ENCODE measurements at places on chromosomes 16 and 17.

GRCh38 chr17:48611681-48612455 is 1.1 kb upstream of the HOXB7 start:
- peak; percentile 73 for DNase-seq

DNA sequence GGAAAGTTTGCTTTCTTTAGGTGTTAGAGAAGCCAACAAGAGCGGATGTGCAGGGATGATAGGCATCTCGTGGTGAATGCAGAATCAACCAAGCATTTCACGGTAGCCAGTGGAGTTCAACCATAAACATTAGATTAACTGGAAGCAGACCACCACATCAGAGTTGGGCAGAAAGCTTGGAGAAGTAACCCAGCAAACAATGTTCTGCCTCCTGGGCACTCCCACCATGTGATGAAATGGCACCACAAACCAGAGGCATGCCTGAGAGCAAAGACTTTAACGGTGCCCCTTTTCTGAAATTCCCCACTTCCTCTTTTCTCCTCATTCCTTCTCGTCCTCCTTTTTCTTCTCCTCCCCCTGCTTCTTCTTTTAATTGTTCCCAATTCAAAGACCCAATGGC is 193.5 kb upstream of the ANKFN1 start:
- DNase-seq = no peak

- peak; percentile 68 for DNase-seq
Observed at GRCh38 chr17:82737967-82738877, 2.8 kb downstream of the FN3K start.

DNA sequence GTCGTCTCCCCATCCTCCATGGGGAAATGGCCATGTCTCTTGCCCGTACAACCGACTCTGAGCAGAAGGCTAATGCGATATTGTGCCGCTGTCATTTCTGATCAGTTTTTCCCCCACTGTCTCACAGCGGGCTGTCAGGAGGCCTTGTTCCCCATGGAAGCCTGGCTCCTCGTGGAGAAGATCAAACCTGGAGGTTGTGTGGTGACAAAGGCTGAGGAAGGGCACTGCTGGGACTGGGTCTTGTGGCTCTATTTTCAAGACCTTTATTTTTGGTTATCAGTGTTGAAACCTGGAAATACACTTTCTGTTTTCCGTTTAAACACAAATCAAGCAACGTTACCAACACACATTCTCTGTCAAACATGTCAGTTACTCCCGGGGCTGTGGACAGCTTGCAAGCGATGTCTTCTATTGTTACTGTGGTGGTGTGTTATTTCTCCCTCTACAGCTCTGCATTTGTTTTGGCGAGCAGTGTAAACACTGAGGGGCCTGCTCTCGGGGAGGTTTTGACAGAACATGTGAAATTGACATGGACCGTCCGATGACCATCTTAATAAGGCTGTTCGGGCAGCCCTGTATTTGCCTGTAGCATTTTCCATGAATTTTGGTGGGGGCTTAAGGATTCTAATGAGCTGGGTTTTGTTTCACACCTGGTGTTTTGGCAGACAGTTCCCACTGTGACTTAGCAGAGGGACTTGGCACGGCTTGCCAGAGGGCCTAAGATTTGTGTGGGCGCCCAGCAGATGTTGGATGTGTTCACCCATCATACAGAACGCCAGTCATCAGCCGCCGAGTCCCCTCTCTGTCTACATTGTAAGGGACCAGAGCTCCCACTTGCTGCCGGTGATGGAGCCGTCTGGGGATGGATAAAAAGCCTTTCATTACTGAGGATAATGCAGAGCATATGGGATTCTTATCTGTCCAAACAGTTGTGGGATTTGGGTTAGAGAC is 12.5 kb downstream of the RBFOX1 start:
- DNase-seq = no peak

DNA sequence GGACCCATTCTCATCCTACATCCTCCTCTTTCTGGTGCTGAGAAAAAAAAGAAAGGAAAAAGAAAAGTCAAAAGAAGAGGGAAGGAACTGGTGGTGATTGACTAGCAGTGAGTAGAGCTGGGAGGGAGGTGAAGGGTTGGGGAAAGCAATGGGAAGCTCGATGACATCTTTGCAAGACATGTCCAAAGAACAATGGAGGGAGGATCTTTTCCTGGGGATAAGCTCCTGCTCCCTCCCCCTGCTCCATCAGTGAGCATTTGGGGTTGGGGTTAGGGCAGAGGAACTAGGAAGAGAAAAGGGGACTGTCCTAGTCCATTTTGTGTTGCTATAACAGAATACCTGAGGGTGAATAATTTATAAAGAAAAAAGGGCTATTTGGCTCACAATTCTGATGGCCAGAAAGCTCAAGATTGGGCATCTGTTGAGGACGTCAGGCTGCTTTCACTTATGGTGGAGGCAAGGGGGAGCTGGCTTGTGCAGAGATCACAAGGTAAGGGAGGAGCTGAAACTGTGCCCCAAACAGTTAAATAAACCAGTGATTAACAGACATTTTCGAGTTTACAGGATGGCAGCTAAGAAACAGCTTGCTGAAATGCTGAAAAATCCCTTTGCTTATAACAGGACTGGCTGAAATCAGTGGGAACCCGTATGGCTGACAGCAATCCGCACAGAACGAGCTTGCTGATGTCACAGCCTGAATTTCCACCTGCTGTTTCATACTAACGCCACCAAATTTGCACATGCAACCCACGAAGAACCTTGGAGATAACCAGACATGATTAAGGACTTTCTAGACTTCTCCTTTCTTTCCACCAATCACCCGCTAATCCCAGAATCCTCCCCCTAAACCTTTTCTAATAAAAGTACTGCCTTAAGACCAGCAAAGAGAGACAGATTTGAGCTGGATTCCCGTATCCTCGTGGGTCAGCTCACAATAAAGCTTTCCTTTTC is 1.6 kb upstream of the ODF4 start:
- no peak for DNase-seq

- DNase-seq = no peak
Observed at GRCh38 chr16:31052114-31052513, 18.8 kb downstream of the STX4 start.

DNA sequence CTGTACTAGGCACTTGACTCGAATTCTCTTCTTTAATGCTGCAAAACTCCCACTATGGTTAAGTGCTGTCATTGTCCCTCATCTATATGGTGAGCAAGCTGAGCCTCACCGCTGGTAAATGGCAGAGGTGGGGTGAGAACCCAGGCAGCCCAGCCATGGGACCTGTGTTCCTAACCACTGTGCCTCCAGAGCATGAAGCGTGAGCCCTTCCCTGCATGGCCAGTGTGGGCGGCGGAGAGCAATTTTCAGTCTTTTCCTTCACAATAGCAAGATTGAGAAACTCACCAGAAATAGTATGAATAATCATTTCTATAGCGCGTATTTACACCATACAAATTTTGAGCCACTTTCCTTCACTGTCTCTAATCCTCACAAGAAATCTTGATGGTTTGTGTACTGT is 9.2 kb downstream of the BFAR start:
- no peak for DNase-seq

GRCh38 chr16:72721981-72722380 is 325.9 kb downstream of the ZFHX3 start:
- DNase-seq = no peak

DNA sequence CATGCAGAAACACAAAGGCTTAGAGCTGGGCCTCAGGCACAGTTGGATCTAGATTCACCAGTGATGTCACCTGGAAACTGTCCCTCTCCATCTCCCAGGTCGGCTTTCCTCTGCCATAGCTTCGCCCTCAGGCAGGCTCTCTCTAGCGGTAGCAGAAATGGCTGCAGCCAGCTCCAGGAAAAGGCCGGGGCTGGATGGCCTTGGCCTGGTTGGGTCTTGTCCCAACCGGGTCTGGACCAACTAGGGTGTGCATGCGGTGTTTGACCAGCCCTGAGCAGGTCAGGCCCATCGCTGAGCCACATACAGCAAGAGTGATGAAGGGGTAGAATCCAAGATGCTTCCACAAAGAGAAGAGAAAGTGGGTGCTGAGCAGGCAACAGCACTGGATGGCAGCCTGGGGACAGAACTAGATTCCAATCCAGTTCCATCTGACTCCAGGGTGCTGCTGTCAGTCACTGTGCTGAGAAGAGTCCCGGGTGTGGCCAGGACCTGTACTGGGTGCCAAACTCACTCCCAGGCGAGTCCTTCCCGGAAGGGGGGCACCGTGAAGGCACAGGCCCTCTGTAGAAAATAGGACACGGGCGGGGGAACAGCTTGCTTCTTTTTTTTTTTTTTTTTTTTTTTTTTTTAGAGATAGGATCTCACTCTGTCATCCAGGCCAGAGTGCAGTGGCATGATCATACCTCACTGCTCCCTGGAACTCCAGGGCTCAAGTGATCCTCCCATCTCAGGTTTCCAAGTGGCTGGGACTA is 51.8 kb downstream of the SOCS3 start:
- DNase-seq = no peak

DNA sequence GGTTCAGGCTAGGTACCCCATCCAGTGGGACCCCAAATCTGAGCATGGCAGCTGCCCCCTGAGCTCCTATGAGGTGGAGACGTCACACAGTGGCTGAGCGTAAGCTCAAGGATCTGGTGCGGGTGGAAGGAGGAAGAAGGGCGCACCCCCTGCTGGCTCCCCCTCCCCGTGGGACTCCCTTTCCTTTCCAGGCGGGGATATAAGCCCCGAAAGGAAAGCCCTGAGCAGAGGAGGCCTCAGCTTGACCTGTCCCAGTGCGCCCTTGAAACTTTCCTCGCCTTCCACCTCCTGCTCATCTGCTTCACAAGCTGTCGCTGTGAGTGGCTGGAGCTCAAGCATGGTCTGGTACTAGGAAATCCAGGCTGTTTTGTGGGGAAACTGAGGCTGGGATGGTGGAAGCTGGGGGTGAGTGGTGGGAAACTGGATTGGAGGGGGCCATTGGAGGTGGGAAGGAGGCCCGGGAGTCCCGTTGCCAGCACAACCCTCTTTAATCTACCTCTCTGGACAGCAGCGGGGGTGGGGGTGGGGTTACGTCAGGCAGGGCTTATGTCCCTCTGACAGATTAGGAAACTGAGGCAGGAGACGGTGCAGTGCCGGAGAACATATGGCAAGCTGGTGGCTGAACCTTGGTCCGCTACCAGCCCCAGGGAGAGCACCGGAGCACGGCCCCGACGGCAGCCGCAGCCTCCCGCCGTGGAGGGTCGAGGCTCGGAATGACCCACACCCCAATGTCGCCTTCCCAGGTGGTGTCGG is 92.3 kb upstream of the TMEM97 start:
- no peak for DNase-seq

DNA sequence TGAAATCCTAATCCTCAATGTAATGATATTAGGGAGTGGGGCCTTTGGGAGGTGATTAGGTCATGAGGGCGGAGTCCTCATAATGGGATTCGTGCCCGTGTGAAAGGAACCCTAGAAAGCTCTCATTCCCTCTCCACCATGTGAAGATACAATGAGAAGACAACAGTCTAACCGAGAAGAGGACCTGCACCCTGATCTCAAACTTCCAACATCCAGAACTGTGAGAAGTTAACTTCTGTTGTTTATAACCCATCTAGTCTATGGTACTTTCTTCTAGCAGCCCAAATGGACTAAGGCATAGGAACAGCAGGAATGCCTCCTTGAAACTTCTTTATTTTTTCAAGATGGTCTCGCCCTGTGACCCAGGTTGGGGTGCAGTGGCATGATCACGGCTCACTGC is 24.7 kb downstream of the WSB1 start:
- DNase-seq = no peak

GRCh38 chr16:69106491-69107315 is 1.2 kb downstream of the HAS3 start:
- no peak for DNase-seq

- no peak for DNase-seq
Observed at GRCh38 chr16:2854700-2855309, 3.2 kb downstream of the PRSS22 start.

GRCh38 chr16:57091200-57091974 is 996 bp upstream of the CPNE2 start:
- DNase-seq = no peak

GRCh38 chr17:34841467-34841866 is 119.8 kb downstream of the CCT6B start:
- DNase-seq = no peak

Data from NCI-H2029 treated with DMSO at 0.1 percent for 48 hours (cell line).